ENCODE measurements at places on chromosomes 7 and 10.

GRCh38 chr10:49803988-49804387 is 41.9 kb upstream of the OGDHL start:
- DNase-seq = no peak

DNA sequence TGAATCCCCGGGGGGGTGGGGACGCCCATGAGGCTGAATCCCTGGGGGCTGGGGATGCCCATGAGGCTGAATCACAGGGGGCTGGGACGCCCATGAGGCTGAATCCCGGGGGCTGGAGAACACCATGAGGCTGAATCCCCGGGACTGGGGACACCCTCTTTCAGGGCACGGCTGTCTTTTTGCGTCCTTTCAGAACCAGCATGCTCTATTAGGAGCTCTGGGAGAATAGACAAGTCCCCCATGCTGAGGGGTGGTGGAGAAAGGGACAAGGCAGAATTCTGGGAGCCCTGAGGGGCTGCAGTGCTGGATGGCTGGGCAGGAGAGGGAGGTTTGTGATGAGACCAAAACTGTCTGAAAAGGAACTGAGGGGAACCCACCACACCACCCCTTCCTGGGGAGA is 257.3 kb upstream of the TCERG1L start:
- DNase-seq = no peak

DNA sequence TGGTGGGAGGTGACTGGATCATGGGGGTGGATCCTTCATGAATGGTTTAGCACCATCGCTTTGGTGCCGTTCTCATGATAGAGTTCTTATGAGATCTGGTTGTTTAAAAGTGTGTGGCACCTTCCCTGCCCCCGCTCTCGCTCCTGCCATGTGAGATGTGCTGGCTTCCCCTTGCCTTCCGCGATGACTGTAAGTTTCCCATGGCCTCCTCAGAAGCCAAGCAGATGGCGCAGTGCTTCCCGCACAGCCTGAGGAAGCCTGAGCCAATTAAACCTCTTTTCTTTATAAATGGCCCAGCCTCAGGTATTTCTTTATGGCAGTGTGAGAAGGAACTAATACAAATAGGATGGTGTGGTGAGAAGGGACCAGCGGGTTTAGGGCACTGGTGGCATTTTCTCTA is 243.3 kb upstream of the CELF2 start:
- DNase-seq = no peak

GRCh38 chr7:28408960-28409715 is 3.2 kb upstream of the CREB5 start:
- peak; percentile 96 for DNase-seq

- DNase-seq = no peak
Measured at GRCh38 chr10:20999699-21000098, 102.6 kb upstream of the NEBL start.

- no peak for DNase-seq
Measured at GRCh38 chr7:43703573-43703972, 25.8 kb downstream of the COA1 start.

GRCh38 chr10:7314170-7314569 is 96.7 kb downstream of the SFMBT2 start:
- no peak for DNase-seq

GRCh38 chr10:112027731-112028280 is 155.8 kb downstream of the GPAM start:
- no peak for DNase-seq

- no peak for DNase-seq
Measured at GRCh38 chr10:1121271-1121970, 65.2 kb downstream of the WDR37 start.

- DNase-seq = no peak
Measured at GRCh38 chr10:109835257-109835656, 88.1 kb downstream of the XPNPEP1 start.

GRCh38 chr10:94640562-94640961 is 43.0 kb upstream of the CYP2C18 start:
- no peak for DNase-seq

DNA sequence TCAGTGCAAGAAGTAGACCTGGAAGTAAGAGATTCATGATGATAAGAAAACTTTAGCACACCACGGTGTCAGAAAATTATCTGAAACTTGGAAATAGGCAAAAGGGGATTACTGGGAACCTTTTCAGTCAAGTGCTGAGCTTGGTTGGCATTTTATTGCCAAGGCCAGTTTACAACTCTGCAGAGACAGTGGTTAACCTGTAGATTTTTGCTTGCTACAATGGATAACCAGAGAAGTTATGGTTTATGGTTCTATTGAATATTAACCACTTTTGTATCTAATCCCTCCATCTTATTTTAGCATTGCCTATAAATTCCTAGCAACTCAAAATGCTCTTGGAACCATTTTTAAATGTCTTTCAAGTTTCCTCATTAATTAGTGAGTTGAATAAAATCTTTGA is 13.3 kb upstream of the GRM8 start:
- no peak for DNase-seq

All from SW480 (cell line).